ENCODE measurements at places on chromosomes 6 and 20. TPM values are rescaled to one million over a fixed set of nuclear protein-coding genes. Genes with fewer than 3 reads are reported as not detected.

DNA sequence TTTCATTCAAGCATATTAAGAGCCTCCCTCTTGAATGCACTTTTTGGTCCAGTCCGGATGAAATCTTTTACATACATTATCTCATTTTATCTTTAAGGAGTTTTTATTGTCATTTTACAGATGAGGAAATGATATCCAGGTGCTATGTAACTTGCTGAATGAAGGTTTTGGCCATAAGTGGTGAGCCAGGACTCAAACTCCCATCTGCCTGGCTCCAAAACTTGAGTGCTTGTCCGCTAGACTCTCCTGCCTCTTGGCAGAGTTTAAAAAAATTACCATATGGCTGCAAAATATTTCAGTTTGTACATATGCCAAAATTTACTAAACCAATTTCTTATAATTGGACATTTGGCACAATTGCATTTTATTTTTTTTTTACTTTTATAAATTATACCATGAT is 12.2 kb downstream of the PDRG1 start:
- no peak overlapping the region for H3K27ac ChIP-seq
- no peaks in the 10 kb centered on the region for H3K27me3 ChIP-seq
- DNase-seq, result no peak
- H3K36me3 ChIP-seq, result peaks cover 29% of the 10 kb centered on the region
- no peak overlapping the region for H3K4me3 ChIP-seq

GRCh38 chr6:115310156-115310555 is 750.5 kb downstream of the FRK start:
- H3K4me3 ChIP-seq, result no peak overlapping the region
- H3K36me3 ChIP-seq, result no peaks in the 10 kb centered on the region
- H3K4me1 ChIP-seq, result no peaks in the 10 kb centered on the region
- DNase-seq, result no peak

DNA sequence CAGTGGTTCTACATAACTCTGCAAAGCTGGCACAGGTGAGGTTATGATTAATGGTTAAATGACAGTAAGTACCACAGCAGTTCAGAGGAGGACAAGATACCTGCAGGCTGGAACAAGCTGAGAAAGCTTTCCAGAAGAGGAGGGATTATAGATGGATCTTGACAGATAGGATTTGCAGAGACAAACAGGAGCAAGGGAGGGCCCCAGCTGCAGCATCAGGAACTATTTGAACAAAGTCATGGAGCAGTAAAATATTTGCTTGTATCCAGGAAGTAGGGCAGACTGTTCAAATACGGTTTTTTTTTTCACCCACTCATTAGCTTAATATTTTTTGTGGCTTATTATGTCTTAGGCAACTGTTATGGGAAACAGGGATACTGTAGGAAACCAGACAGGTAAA is 144.4 kb upstream of the MAN1A1 start:
- no peak overlapping the region for H3K27ac ChIP-seq
- no peaks in the 10 kb centered on the region for H3K36me3 ChIP-seq
- no peaks in the 10 kb centered on the region for H3K27me3 ChIP-seq
- no peaks in the 10 kb centered on the region for H3K4me1 ChIP-seq

- no peak overlapping the region for H3K27ac ChIP-seq
- no peak for DNase-seq
- H3K36me3 ChIP-seq, result no peaks in the 10 kb centered on the region
- H3K4me1 ChIP-seq, result no peaks in the 10 kb centered on the region
Measured at GRCh38 chr6:25217829-25218228, 61.3 kb upstream of the CARMIL1 start.

DNA sequence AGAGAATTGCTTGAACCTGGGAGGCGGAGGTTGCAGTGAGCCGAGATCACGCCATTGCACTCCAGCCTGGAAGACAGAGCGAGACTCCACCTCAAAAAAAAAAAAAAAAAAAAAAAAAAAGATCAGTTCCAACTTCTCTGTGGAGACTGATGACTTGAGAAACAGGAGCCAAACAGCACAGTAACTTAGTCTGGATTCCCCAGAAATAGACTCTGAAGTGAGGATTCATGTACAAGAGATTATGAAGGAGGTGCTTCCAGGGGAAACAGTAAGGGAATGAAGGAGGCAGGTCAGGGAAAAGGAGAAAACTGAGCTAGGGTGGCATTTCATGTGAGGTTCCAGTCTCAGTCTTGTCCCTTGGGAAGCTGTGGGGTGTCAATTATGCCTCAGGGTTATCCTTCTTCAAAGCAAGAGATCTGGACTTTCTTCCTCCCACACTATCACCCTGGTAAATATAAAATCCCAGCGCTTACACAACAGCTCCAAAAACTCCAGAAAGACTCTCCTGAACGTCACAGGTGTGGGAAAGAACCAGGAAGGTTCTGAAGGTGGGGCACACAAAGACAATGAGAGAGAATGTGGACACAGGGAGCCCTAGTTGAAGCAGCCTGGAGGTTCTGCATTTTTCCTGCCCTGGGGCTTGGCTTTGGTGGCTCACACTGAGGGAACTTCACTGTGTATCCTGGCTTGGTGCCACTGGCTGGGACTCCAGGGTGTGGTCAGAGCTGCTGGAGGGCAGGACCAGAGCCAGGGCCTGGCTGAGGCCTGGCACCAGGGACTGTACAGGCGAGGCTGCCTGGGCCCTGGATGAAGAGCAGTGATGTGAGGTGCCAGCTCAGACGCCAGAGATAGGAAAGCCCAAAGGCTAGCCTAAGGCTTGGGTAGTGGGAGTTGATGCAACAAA is 46.8 kb downstream of the PCNA start:
- no peak for DNase-seq
- H3K27me3 ChIP-seq, result no peaks in the 10 kb centered on the region
- peaks cover 33% of the 10 kb centered on the region for H3K4me1 ChIP-seq
- H3K27ac ChIP-seq, result peak overlapping the region; percentile 86
- H3K4me3 ChIP-seq, result no peak overlapping the region
- no peaks in the 10 kb centered on the region for H3K36me3 ChIP-seq

Gene SLC22A16
- total RNA-seq, result 0.52 TPM

GRCh38 chr20:3686867-3687321 is 5.1 kb upstream of the ADAM33 start:
- peak; percentile 71 for DNase-seq
- peaks cover 9% of the 10 kb centered on the region for H3K4me1 ChIP-seq
- peaks cover 4% of the 10 kb centered on the region for H3K36me3 ChIP-seq
- peaks cover 27% of the 10 kb centered on the region for H3K27me3 ChIP-seq
- H3K4me3 ChIP-seq, result no peak overlapping the region

GRCh38 chr20:63979557-63980316 is at the start of gene SAMD10:
Gene SAMD10 (minus strand): TSS chr20:63979642. CDS start chr20:63979467, 175 bp downstream.
- peak; percentile 56 for DNase-seq
- H3K27ac ChIP-seq, result peak within 1 kb of the TSS; percentile 90
- peaks cover 23% of the 10 kb centered on the region for H3K36me3 ChIP-seq
- peaks cover 22% of the 10 kb centered on the region for H3K4me1 ChIP-seq

Gene NMBR
- total RNA-seq, result not detected

Gene LY6G6D
- not detected for total RNA-seq

GRCh38 chr6:166997768-166998255 is 1.4 kb upstream of the CEP43 start:
- peak overlapping the region; percentile 67 for H3K4me3 ChIP-seq
- H3K36me3 ChIP-seq, result no peaks in the 10 kb centered on the region
- peak; percentile 58 for DNase-seq
- no peaks in the 10 kb centered on the region for H3K27me3 ChIP-seq
- H3K4me1 ChIP-seq, result peaks cover 7% of the 10 kb centered on the region

Gene CST2
- 0.39 TPM for total RNA-seq

Gene EHMT2
- 42.3 TPM for total RNA-seq

Gene DEFB124
- not detected for total RNA-seq

DNA sequence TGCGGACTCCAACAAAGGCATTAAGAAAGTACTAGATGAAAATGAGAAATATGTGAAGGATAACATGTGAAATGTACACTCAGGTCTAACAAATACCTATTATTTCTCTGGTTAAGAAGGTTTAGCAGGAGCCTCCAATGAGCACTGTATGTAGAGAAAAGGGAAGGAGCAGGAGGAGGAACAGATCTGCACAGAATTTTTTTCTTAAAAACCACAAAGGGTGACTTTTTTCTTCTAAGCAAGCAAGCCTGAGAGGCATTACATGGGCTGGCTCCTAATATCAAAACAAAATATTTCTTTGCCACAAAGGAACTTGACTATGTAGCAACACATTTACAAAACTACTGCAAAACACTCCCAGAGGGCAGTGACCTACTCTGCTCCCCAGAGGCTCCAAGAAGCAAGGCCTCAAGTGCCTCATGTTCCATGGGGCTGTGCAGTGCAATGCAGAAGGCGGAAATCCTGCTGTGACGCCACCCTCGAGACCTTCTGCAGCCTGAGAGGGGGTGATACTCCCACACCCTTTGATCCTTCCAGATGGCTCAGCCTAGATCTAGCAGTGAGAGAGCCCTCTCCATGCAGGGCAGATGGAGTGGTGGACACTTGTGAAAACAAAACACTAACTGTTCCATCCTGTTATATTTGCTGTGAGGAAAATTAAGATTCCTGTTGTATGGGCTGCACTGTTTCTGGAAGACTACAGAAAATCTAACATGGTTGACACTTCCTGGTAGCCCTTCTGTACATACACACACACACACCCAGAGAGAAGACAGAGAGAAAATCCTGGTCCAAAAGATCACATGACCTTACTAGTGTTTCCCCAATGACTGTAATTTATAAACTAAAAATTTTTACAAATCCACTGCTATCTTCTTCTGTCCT is 36.0 kb upstream of the SMIM29 start:
- DNase-seq, result peak; percentile 85
- H3K4me3 ChIP-seq, result no peak overlapping the region
- H3K36me3 ChIP-seq, result peaks cover 15% of the 10 kb centered on the region

GRCh38 chr6:163533443-163533842 is 118.9 kb downstream of the QKI start:
- H3K27me3 ChIP-seq, result no peaks in the 10 kb centered on the region
- no peak overlapping the region for H3K27ac ChIP-seq
- no peak for DNase-seq

DNA sequence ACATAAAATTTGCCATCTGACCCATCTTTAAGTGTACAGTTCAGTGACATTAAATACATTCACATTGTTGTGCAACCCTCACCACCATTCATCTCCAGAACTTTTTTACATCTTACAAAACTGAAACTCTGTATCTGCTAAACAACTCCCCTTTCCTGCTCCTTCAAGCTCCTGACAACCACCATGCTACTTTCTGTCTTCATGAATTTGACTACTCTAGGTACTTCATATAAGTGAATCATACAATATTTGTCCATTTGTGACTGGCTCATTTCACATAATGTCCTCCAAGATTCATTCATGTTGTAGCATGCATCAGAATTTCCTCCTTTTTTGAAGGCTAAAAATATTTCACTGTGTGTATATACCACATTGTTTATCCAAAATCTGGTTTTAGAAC is 86.9 kb upstream of the SMLR1 start:
- no peaks in the 10 kb centered on the region for H3K27me3 ChIP-seq
- no peaks in the 10 kb centered on the region for H3K4me1 ChIP-seq
- H3K4me3 ChIP-seq, result no peak overlapping the region
- H3K27ac ChIP-seq, result no peak overlapping the region

Gene TTLL9
- total RNA-seq, result 1.3 TPM

DNA sequence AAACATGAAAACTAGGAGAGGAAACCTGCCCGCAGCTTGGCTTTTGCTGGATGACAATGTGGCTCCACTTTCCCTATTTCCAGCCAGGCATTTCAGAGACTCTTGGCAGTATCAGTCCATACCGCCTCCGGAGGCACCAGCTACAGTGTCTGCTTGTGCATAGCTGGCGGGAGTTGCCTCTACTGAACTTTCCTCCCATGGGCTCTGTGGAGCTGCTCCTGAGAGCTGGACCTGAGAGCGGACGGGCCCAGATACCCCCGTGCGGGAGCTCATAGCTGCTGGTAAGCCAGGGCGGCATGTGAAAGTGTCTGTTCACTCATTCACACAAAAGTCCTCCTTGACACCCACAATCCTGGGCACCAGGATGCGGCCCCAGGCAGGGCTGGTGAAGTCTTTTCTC is 130.3 kb upstream of the PMEPA1 start:
- no peak for DNase-seq
- H3K4me1 ChIP-seq, result no peaks in the 10 kb centered on the region
- H3K36me3 ChIP-seq, result no peaks in the 10 kb centered on the region
- no peak overlapping the region for H3K27ac ChIP-seq
- H3K4me3 ChIP-seq, result no peak overlapping the region
